ENCODE measurements at places on chromosomes 3 and 15. TPM values are rescaled to one million over a fixed set of nuclear protein-coding genes. Genes with fewer than 3 reads are reported as not detected.

The SLC28A2 gene
- not detected for total RNA-seq

The RBM6 gene
- 41.1 TPM for total RNA-seq

The CYP1A2 gene
- not detected for total RNA-seq

The SLC6A6 gene
- 41.9 TPM for total RNA-seq

The XCR1 gene
- total RNA-seq, result not detected

The DNAH12 gene
- total RNA-seq, result not detected

The SLC22A14 gene
- 0.17 TPM for total RNA-seq

The WDR49 gene
- total RNA-seq, result 1.3 TPM

The NPAP1 gene
- total RNA-seq, result not detected

The CPN2 gene
- total RNA-seq, result 2.6 TPM

The CORO2B gene
- total RNA-seq, result 2.9 TPM

The ATG7 gene
- total RNA-seq, result 17.0 TPM

The GABRR3 gene
- not detected for total RNA-seq

Data from heart right ventricle (tissue), 16 donors.